Natural killer cell treated with Interleukin-12 subunit alpha and Interleukin-12 subunit beta and Interleukin-15 and Interleukin-18, amount 100 ng/mL, for 72 hours (primary cell): ENCODE measurements at places on chromosomes 7 and 10.
A peak's percentile ranks its signal among the peaks of the same experiment; 100 is the strongest.

GRCh38 chr10:30510184-30510931 is 76.4 kb downstream of the MAP3K8 start:
- peak; percentile 83 for DNase-seq

DNA sequence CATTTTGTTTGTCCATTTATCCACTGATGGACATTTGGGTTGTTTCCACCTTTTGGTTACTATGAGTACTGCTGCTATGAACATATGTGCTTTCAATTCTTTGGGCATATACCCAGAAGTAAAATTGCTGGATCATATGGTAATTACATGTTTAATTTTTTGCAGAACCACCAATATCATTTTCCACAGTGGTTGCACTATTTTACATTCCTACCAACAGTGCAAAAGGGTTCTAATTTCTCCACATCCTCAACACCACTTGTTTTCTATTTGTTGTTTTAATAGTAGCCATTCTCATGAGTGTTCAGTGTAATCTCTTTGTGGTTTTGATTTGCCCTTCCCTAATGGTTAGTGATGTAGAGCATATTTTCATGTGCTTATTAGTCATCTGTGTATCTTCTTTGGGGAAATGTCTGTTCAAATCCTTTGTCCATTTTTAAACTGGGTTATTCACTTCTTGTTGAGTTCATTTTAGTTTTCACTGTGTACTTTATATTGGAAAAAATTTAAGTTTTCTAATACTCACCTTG is 101.9 kb downstream of the HIBADH start:
- no peak for DNase-seq

- DNase-seq: no peak
Observed at GRCh38 chr7:45073031-45073785, 15.6 kb downstream of the NACAD start.

DNA sequence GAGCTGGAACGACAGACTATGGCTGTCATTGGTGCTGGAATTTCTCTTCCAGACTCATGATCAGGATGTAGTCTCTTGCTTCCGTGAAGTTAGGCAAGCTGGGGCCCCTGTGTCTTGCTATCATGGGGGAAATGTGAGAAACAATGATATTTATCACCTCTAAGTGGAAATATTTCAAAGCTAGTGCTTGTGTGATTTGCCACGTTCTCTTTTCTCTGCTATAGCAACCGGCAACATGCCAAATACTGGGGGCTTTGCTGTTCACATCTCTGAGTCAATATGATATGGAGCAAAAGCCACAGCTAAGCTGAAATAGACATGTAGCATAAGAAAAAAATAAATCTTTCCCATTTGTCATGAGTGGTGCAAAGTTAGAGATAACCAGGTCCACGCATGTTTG is 668.2 kb upstream of the IGFBP3 start:
- DNase-seq: no peak

GRCh38 chr10:114795039-114795438 is 26.5 kb upstream of the FHIP2A start:
- no peak for DNase-seq

GRCh38 chr10:124287791-124288190 is 130.9 kb downstream of the OAT start:
- no peak for DNase-seq

GRCh38 chr7:4742051-4742573 is 33.3 kb upstream of the AP5Z1 start:
- DNase-seq: no peak

GRCh38 chr10:64973391-64973790 is 1452.2 kb downstream of the REEP3 start:
- DNase-seq: no peak
